ENCODE measurements at places on chromosomes 12 and 14.

DNA sequence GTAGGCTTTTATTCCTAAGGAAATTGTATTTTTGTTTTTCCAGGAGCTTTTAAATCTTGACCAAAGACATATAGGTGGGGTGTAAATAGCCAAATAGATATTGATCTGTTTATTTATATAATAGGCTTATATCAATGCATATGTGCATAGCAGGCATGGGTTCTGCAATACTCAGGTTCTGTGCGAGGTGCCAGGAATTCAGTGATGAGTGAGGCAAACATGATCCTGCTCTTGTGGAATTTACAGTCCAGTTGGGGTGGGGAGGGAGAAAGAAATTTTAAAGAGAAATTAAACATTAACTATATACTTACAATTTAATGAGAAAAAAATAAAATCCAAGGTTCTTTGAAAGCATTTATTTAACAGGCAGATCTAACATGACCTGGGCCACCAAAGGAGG is 160.3 kb upstream of the HIF1A start:
- DNase-seq: no peak

- no peak for DNase-seq
These were observed 87.0 kb downstream of the TESC start for GRCh38 chr12:117011988-117012805.

DNA sequence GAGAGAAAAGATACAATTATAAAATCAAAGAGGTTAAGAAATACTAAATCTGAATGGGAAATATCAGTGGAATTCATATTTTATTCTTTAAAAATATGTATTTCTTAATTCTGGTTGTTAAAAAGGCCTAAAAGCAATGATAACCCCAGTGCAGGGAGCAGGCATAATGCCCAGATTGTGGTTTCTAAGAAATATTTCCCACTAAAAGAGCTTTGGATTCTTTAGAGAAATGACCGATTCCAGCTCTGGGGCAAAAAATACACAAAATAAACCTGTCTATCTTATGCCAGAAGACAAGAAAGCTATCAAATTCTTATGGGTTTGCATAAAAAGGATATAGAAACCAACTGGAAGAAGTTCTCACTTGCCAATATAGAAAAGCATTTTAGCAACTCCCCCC is 71.6 kb downstream of the PDE6H start:
- DNase-seq: no peak

DNA sequence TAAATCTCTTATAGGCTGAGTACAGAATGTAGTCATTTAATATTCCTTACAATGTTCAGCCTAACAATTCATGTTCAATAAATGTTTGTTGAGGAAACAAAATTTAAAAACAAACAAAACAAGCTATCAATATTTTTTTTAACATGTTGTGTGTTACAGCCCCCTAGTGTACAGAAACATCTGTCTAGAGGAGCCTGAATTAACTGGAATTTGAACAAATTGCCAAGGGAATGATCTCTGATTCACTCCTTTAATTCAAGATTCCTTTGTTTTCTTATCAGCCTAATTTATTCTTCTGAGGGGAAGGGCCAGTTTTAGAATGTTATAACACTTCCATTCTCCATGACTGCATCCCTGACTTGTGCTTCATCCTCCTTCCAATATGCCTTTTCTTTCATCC is 127.2 kb downstream of the CMAS start:
- no peak for DNase-seq

GRCh38 chr12:7035463-7035862 is 17.2 kb upstream of the LPCAT3 start:
- DNase-seq: no peak

GRCh38 chr12:54251667-54252284 is 28.1 kb downstream of the CBX5 start:
- DNase-seq: no peak

DNA sequence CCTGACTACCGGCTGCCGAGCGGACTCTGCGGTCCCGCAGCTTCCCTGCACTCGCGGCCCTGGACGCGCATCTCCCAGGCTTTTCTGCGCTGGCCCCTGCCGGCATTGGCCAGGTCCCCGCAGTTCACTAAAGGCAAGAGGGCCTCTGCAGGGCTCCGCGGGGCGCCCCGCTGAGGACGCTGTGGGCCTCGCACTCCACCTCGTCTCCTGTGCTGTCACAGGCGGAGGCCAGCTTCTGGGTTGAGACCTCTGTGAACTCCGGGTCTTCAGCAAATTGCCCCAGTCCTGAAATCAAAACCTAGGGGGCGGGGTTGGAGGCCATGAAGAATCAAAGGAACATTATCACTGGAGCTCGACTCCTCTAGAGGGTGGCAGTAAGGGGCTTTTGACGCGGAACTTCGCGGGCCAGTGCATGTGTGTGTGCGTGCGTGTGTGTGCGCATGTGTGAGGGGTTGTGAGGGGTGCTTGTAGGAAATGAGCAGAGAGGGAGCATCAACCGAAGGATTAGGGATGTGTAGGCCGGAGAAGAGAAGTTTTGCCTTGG is 68.5 kb upstream of the CAPRIN2 start:
- DNase-seq: no peak

DNA sequence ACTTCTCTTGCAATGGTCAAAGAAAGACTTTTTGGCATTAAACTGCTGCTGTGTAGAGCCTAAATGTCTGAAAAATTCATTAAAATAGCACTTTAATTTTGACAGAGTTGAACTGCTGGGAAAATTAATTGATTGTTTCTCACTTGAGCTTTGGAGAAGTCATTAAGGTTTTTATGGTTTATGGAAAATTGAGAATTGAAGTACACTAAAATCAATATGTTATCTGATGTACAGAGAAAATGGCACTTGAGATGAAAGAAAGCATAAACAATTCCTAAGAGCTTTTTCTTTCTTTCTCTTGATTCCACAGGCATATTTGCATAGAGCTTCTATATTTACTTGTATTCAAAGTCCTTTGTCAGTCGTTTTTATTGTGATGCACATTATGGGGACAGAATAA is 188.5 kb upstream of the CAND1 start:
- peak; percentile 8 for DNase-seq
